Prostate gland (tissue), 2 donors: ENCODE measurements at places on chromosomes 13 and 19. TPM values are rescaled to one million over a fixed set of nuclear protein-coding genes. Genes with fewer than 3 reads are reported as not detected.
A peak's percentile ranks its signal among the peaks of the same experiment; 100 is the strongest.

GPR18 gene
- not detected for total RNA-seq

CASP14 gene
- total RNA-seq = 0.51 TPM

GRCh38 chr13:110687736-110688135 is 18.2 kb downstream of the CARS2 start:
- no peak for DNase-seq
- no peaks in the 10 kb centered on the region for H3K4me1 ChIP-seq
- H3K4me3 ChIP-seq = no peak overlapping the region
- H3K27me3 ChIP-seq = no peaks in the 10 kb centered on the region
- H3K36me3 ChIP-seq = no peaks in the 10 kb centered on the region

DNA sequence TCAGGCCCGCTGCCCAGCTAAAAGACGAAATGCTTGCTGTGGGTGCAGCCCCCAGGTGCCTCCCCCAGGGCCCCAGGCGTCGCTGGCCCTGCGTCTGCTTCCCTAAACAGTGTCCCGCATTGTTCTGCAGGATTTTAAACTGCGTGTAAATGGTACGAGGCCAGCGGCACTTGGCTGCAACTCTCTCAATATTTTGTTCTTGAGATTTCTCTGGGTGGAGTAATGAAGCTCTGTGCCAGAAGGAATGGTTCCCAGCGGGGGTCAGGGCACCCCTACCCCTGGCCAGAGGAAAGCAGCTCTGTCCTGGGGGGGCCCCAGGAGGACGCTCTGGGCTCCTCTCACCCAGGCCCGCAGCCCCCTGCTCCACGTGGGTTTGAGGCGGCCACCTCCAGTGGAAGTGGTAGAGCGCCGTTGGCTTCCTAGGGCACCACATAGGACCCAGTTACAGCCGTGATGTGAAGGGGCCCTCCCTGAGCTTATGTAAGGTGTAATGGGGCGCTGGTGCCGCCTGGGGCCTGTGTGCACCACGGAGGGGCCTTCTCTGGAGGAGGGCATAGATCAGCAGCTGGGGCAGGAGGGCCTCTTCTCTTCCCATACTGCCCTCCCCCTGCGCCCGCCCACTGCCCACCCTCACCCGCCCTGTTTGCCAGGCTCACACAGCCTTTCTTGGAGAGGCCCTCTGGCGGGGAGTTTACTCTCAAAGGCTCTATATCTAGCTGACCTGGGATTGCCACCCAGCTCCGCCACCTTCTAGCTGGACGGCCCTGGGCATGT is 19.8 kb downstream of the PAK4 start:
- H3K36me3 ChIP-seq = no peaks in the 10 kb centered on the region
- H3K27me3 ChIP-seq = no peaks in the 10 kb centered on the region
- H3K27ac ChIP-seq = peak overlapping the region; percentile 88

DNA sequence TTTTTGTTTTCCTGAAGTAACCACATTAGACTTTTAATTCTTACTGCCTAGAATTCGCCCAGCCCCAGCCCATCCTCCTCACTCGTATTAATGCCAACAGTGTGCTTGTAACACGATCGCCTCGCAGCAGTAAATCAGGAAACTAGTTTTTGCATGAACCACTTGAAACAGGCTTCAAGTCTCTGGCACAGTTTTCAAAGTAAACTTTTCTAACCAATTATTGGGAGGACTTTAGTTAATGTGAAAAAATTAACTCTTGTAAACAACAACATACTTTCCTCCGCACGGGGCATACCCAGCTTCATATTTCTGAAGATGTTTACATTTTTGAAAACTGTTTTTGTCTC is 39.2 kb downstream of the TNFRSF19 start:
- peak overlapping the region; percentile 58 for H3K27ac ChIP-seq
- peaks cover 11% of the 10 kb centered on the region for H3K4me1 ChIP-seq
- H3K4me3 ChIP-seq = no peak overlapping the region

GRCh38 chr13:40159736-40160135 is 504.3 kb downstream of the COG6 start:
- no peak for DNase-seq
- no peaks in the 10 kb centered on the region for H3K4me1 ChIP-seq
- no peak overlapping the region for H3K27ac ChIP-seq
- no peaks in the 10 kb centered on the region for H3K36me3 ChIP-seq
- H3K27me3 ChIP-seq = no peaks in the 10 kb centered on the region

- no peaks in the 10 kb centered on the region for H3K4me1 ChIP-seq
- DNase-seq = no peak
- no peaks in the 10 kb centered on the region for H3K36me3 ChIP-seq
- H3K27me3 ChIP-seq = no peaks in the 10 kb centered on the region
- no peak overlapping the region for H3K4me3 ChIP-seq
Measured at GRCh38 chr13:40813667-40814454, 24.4 kb downstream of the SLC25A15 start.

DNA sequence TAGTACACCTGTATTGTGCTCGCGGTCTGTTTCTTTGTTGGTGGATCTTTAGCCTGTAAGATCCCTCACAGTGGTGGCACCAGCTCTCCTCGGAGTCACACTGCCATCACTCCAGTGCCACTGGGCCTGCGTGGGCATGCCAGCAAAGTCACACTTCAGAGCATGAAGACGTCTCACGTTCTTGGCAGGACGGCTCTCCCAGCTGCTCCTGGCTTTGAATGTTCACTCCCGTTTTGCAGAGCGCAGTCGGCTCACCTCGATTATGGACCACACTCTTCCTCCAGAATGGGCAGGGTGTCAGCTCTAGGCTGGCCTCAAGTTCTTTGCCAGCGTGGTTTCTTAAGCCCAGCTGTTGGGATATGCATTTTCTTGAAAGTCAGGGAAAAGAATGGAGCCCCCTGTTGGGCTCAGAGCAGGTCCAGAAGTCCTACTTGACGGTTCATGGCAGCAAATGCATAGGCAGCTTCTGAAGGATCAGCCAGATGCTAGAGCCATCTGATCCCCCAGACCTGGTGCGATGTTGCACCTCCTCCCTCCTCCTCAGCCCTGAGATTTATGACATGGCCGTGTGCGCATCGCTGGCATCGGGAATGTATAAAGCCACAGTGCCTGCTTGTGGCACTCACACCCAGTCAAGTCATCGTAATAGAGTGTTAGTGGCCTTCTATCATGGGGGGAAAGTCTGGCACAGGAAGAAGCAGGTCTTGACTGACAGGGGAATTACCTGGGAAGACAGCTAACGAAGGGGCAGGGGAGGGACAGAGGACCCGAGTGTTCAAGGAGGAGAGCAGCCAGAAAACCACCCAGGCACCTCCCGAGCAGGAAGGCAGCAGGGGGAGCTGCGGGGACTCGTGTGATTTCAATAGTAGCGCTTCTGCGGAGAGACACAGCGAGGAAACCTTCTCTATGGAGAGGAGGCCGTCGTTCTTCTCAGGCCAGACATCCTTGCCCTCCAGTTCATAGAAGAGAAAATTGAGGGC is 40.2 kb upstream of the NPAS1 start:
- peak overlapping the region; percentile 20 for H3K27ac ChIP-seq
- H3K4me1 ChIP-seq = peaks cover 33% of the 10 kb centered on the region
- H3K36me3 ChIP-seq = no peaks in the 10 kb centered on the region
- H3K27me3 ChIP-seq = no peaks in the 10 kb centered on the region
- peak; percentile 76 for DNase-seq
